ENCODE measurements at places on chromosomes 1 and 21. TPM values are rescaled to one million over a fixed set of nuclear protein-coding genes. Genes with fewer than 3 reads are reported as not detected.

HSD3B1 gene
- not detected for total RNA-seq

CCDC27 gene
- not detected for total RNA-seq

SLAMF1 gene
- total RNA-seq: not detected

IGSF8 gene
- total RNA-seq: 7.5 TPM

TNFSF4 gene
- total RNA-seq: 0.23 TPM

CFHR4 gene
- total RNA-seq: not detected

CPLANE2 gene
- 6.3 TPM for total RNA-seq

ELF3 gene
- 3.8 TPM for total RNA-seq

ITLN2 gene
- not detected for total RNA-seq

MROH9 gene
- total RNA-seq: not detected

TSEN15 gene
- 22.8 TPM for total RNA-seq
